ENCODE measurements at places on chromosomes 3 and 15.

GRCh38 chr15:34182942-34183341, 27.0 kb downstream of the KATNBL1 start:
- no peak for DNase-seq

DNA sequence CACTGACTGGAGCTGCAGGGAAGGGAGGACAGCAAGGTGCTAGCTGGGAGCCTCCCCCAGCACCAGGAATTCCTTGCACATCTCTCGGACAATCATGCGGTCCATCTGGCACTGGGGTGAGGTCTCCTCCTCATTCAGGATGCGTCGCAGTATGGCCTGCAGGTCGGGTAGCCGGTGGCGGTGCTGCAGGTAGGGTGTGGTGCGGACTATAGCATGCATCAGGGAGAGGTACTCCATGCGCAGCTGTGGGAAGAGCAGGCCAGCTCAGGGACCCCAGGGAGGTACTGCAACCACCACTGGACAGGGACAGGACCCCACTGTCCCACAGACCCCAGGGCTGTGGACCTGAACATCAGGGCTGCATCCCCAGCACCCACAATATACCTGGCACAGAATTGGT, 11.2 kb downstream of the NCKIPSD start:
- no peak for DNase-seq

DNA sequence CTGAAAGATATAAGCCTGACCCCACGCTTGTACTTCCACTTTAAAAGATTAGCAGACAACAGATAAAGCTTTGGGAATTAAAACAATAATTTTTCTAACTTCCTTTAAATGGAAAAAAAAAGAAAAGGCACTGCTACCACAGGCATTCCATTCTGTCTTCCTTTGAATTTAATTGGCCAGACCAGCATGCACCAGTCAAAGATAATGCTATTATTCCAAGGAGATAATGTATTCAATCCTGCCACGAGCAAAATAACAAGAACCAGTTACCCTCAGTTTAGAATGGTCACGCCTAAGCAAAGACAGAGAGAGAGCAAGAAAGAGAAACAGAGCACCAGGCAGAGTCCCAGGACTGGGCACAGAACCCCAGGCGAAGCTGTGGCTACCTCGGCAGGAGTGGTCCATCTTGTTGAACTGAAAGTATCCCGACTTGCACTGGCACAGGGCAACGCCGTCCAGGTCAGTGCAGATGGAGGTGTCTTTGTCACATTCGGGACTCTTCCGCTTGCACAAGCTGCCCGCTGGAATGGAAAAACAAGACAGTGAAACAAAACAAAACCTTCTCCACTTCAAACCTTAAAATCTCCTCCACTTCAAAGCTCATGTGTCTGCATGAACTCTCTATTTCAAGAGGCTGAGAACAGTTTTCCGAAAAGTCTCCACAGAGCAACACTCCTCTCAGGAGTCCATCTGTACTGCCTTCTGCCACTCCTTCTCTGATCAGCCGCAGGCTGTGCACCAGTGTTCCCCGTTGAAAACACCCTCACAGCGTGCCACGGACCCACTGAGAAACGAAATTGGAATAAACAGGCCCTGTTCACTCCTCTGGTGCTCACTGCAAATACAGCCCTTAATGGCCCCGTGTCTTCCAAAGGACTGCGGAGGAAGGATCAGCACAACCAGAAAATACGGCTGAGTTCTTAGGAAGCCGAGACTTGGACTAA, 58.2 kb downstream of the HEG1 start:
- DNase-seq, result no peak

DNA sequence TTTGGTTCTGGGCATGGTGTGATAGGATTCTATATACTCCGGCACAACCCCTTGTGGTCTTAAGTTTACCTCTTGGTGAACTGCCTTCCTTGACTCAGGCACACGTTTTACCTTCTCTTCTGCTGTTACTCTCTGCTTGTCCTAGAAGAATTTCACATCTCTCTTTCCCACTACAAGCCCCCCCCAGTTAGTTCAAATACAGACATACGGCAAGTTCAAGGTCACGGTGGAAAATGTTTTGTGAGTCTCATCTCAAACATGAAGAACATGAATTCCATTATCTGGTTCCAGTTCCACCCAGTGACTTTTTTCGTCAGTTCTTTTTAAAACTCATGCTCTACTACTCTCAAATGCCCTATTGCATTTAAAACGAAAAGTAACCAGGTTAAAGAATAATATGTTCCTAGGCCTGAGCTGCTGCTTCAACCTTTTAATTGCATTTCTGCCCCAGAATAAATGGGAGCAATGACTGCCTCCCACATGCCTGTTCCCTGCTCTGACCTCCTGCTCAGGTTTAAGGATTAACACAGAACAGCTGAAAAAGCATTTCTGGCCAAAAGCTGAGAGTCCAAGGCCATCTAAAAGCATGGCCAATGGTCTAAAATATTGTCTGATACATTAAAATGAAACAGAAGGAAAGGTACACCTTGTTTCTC, 132.8 kb downstream of the OSBPL10 start:
- DNase-seq, result no peak

- no peak for DNase-seq
These were observed 533.1 kb downstream of the TBL1XR1 start for GRCh38 chr3:176663837-176664831.

DNA sequence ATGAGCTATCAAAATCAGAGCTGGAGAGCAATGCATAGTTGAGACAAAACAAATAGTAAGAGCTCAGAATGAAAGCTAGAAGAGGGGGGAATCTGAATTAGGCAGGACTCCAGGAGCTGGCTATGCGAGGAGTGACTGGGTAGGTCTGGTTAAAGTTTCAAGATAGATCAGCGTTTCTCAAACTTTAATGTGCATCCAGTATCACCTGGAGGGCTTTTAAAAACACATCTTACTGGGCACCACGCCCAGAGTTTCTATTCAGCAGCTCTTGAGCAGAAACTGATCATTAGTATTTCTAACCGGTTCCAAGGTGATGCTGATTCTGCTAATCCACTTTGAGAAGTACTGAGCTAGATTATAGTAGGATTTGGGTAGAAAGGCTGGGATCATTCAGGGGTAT, 96.2 kb upstream of the ACP3 start:
- no peak for DNase-seq

- DNase-seq, result no peak
These were observed 25.1 kb downstream of the RPN1 start for GRCh38 chr3:128625409-128625945.

DNA sequence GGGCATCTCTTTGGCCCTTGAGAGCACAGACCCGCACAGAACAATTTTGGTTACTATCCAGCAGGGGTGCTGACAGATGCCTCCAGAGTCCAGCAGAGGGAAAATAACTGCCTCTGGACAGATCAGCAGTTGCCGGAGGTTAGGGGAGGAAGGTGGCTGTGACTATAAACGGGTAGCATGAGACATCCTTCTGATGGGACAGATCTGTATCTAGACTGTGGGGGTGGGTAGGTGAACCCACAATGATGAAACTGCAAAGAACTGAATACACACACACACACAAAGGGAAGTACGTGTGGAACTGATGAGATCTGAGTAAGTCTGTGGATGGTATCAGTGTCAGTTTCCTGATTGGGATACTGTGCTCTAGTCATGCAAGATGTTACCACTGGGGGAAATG, 21.2 kb downstream of the ADAMTS7 start:
- DNase-seq, result no peak

Data from activated naive CD4-positive, alpha-beta T cell treated with anti-CD3 and anti-CD28 coated beads, Interleukin-2, amount 50 U/mL, for 16 hours (primary cell).